CD8-positive, alpha-beta memory T cell (primary cell): ENCODE measurements at places on chromosomes 6 and 20. TPM values are rescaled to one million over a fixed set of nuclear protein-coding genes. Genes with fewer than 3 reads are reported as not detected.

- no peak overlapping the region for H3K27ac ChIP-seq
- no peak for DNase-seq
- H3K36me3 ChIP-seq: no peaks in the 10 kb centered on the region
- H3K27me3 ChIP-seq: no peaks in the 10 kb centered on the region
- H3K4me1 ChIP-seq: no peaks in the 10 kb centered on the region
Measured at GRCh38 chr20:11101243-11101642, 427.4 kb upstream of the JAG1 start.

- H3K27ac ChIP-seq: no peak overlapping the region
- H3K36me3 ChIP-seq: no peaks in the 10 kb centered on the region
- no peaks in the 10 kb centered on the region for H3K4me1 ChIP-seq
- no peak overlapping the region for H3K4me3 ChIP-seq
- DNase-seq: no peak
- no peaks in the 10 kb centered on the region for H3K27me3 ChIP-seq
Measured at GRCh38 chr20:60473211-60473610, 515.0 kb downstream of the CDH26 start.

- DNase-seq: no peak
- H3K36me3 ChIP-seq: no peaks in the 10 kb centered on the region
- peaks cover 3% of the 10 kb centered on the region for H3K27me3 ChIP-seq
- no peak overlapping the region for H3K4me3 ChIP-seq
- no peak overlapping the region for H3K27ac ChIP-seq
Measured at GRCh38 chr20:61086031-61086430, 166.0 kb upstream of the CDH4 start.

ANGPT4 gene
- total RNA-seq: not detected

CALHM5 gene
- not detected for total RNA-seq

GRCh38 chr6:89566008-89566800 is 72.3 kb downstream of the LYRM2 start:
- H3K4me3 ChIP-seq: no peak overlapping the region
- H3K4me1 ChIP-seq: no peaks in the 10 kb centered on the region
- DNase-seq: no peak
- H3K27me3 ChIP-seq: no peaks in the 10 kb centered on the region
